ENCODE measurements at places on chromosomes 6 and 20.

- no peak for DNase-seq
Measured at GRCh38 chr6:8825726-8826125, 390.4 kb upstream of the SLC35B3 start.

- DNase-seq: peak; percentile 32
Measured at GRCh38 chr6:31308050-31308844, 36.4 kb upstream of the HLA-C start.

GRCh38 chr6:164507206-164507940, 802.0 kb downstream of the C6orf118 start:
- no peak for DNase-seq

GRCh38 chr20:36400909-36401735, 95.0 kb downstream of the DLGAP4 start:
- DNase-seq: no peak

DNA sequence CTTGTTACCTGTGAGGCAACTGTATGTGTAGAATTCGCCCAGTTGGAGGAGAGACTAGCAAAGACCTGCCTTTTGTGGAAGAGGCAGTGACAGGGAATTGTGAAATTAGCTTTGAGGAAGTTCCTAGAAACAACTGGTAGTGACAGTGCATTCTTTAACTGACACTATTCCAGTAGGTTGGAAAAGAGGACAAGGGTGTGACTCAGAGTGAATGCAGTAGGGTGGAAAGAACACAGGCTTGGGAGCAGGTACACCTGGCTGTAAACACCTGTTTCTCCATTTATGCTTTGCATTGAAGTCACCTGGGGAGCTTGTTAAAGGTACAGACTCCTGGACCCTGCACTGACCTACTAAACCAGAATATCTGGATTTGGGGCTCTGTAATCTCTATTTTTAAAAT, 295.7 kb downstream of the PHACTR1 start:
- no peak for DNase-seq

DNA sequence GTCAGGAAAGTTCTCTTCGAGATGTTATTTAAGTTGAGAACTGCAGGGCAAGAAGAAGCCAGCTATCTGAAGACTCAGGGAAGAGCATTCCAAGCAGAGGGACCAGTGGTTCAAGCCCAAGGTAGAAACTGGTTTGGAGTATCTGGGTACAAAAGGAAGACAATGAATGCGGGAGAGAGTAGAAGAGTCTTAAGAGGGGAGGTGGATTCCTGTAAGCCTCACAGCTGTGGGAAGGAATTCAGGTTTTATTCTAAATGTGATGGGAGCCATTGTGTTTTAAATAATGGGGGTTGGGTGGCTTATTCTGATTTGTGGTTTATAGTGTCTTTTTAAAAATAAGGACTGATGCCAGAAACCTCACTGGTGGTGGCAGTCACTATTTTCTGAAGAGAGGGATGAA, 37.6 kb upstream of the TENT5A start:
- no peak for DNase-seq

DNA sequence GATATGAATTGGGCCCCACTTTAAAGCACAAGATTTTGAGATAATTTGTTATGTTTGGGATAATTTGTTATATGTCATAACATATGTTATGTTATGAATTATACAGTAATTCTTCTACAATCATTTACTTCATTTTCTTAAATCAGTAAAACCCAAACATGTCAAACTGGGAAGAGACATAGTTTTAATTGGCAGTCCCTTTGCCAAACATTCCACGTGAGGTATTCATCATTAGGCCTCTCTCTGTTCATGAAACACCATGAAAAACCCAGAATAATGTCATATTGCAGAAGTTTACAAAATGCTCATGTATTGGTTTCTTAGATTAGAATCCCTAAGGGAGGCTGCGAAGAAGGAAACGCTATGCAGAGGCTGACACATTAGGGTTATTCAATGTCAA, 89.4 kb upstream of the PDE10A start:
- DNase-seq: no peak
